ENCODE measurements at places on chromosomes 7 and 10. TPM values are rescaled to one million over a fixed set of nuclear protein-coding genes. Genes with fewer than 3 reads are reported as not detected.

Gene CCDC186
- 20.9 TPM for total RNA-seq

DNA sequence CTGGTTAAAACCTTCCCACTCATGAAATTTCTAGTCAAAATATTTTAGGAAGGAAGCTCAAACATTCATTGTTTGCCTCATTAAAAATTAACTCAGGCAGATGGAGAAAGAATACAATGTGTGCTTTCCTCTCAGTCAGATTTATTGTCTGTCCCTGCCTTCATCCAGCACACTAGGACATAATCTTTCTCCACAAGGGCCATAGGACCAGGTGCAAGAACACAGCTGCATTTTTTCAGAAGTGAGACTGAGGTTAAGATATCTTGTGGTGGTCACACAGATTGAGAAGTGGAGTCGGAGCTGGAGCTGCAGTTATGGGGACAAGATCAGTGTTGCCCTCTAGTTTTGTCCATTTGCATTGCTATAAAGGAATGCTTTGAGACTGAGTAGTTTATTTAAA lies 666.3 kb downstream of the CCSER2 start:
- DNase-seq = no peak

GRCh38 chr7:37352974-37353948 lies 95.4 kb downstream of the ELMO1 start:
- DNase-seq = no peak

Gene NPSR1
- total RNA-seq = not detected

DNA sequence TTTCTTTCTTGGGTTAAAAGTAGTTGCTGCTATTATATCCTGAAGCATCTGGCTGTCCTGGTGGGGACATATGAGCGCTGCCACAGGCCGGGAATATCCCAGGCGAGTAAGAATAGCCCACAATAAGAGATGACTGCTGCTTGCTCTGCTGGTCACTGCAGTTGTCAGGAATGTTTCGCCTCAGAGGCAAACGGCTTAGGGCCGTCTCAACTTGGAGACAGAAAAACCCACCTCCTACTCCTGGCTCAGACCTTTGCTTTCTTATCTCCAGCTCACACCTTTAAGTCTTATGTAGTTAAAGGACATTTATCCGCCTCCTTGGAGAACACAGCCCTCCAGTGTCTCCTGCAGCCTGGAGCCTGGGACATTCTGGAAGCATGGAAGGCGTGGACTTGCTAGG lies at the start of gene GJD4:
GJD4 (plus strand) TSS at position 151 of the 400 bp plus-strand sequence; CDS start at position 378, 227 bp downstream.
- no peak for DNase-seq

- DNase-seq = peak; percentile 55
Observed at GRCh38 chr10:44206127-44206818, 178.6 kb downstream of the CXCL12 start.

GRCh38 chr7:55483046-55483445 lies 89.3 kb downstream of the VOPP1 start:
- DNase-seq = no peak

DNA sequence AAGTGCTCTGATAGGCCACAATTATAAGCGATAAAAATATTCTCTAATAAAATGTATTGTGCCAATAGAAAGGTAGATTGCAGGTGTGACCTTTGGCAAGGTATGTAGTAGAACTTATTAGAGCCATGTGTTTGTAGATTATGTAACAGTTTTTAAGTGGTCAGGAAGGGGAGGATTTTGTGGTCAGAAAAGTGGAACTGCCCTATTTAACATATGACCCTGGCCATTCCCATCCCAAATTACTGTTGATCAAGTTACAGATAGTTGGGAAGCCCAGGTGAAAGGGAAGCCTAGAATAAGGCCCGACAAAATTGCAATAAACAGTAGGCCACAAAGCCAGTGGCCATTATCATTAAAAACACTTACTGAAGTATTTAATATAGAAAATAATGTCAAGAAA lies 89.2 kb downstream of the SPAG6 start:
- DNase-seq = no peak

- no peak for DNase-seq
Observed at GRCh38 chr10:95319239-95319638, 28.4 kb upstream of the PDLIM1 start.

- no peak for DNase-seq
Observed at GRCh38 chr10:112799726-112800510, 150.1 kb upstream of the TCF7L2 start.

DNA sequence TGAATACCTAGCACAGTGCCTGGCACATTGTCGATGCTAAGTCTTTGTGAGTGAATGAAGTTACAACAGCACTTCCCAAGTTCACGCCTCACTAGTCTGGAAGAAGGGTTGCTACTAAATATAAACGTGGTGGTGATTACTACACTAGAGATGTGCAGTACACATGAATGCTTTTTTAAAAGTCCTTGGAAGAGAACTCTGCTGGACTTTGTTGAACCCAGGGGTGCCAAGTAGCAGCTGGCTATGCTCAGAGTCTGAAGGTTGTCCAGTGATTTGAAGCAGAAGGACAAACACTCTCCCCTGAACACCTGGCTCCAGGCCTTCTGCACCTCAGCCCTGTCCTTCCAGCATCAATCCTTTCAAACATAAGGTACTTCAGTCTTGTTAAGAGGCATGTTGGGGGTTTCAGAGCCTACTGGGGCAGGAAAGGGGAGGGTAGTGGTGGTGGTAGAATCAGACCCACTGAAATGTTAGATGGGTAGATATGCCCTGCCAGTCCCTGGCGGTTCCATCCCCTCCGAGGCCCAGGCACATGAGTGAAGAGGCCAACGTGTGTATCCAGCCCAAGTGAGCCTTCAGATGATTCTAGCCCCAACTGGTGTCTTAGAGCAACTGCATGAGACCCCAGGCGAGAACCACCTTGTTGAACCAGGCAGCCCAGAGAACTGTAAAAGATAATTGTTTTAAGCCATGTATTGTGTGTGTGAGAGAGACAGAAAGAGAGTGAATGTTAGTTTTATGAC lies 94.4 kb downstream of the TAX1BP1 start:
- DNase-seq = peak; percentile 76

Measured in sigmoid colon (tissue), 7 donors.